ENCODE measurements at places on chromosomes 3 and 15. TPM values are rescaled to one million over a fixed set of nuclear protein-coding genes. Genes with fewer than 3 reads are reported as not detected.

FHIT gene
- total RNA-seq = 7.9 TPM

RLBP1 gene
- not detected for total RNA-seq

GRCh38 chr3:16587681-16588060, 17.6 kb downstream of the DAZL start:
- no peak overlapping the region for H3K4me3 ChIP-seq
- H3K27ac ChIP-seq = no peak overlapping the region
- H3K4me1 ChIP-seq = peaks cover 13% of the 10 kb centered on the region
- no peaks in the 10 kb centered on the region for H3K36me3 ChIP-seq

- no peaks in the 10 kb centered on the region for H3K36me3 ChIP-seq
- H3K27me3 ChIP-seq = peaks cover 31% of the 10 kb centered on the region
- no peaks in the 10 kb centered on the region for H3K4me1 ChIP-seq
- no peak for DNase-seq
Measured at GRCh38 chr15:66865622-66866611, 163.9 kb downstream of the SMAD6 start.

GRCh38 chr3:71509066-71509465, 74.5 kb downstream of the FOXP1 start:
- DNase-seq = no peak
- peaks cover 7% of the 10 kb centered on the region for H3K36me3 ChIP-seq
- H3K27ac ChIP-seq = no peak overlapping the region
- no peaks in the 10 kb centered on the region for H3K27me3 ChIP-seq

DNA sequence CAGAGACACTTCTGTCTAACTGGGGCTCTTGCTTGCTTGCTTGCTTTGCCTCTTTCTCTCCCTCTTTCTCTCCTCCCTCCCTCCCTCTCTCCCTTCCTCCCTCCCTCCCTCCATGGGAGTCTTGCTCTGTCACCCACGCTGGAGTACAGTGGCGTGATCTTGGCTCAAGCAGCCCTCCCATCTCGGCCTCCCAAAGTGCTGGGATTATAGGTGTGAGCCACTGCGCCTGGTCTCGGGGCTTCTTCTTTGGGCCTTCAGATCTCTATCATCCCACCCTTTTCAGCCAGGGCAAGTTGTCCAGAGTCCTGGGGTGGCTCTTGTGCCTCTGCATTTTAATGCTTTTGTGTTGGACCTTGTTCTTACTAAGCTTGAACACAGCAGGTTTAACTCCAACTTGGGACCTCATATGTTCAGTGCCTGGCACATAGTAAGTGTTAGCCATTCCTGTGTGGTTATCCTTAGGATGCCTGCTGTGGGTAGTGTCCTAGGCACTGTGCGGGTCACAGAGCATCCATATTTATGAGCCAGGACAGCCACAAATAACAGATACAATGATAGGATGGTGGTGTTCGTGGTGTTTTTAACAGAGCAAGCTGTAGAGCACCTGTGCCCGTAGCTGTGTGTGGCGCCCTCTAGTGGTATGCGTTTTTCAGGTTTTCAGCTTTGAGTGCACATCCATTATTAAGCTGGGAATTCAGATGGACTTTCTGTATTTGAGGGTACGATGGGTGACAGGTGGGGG, 75.1 kb downstream of the CCK start:
- no peaks in the 10 kb centered on the region for H3K27me3 ChIP-seq
- H3K4me3 ChIP-seq = no peak overlapping the region
- peaks cover 13% of the 10 kb centered on the region for H3K4me1 ChIP-seq
- peaks cover 17% of the 10 kb centered on the region for H3K36me3 ChIP-seq

ASB14 gene
- not detected for total RNA-seq

DNA sequence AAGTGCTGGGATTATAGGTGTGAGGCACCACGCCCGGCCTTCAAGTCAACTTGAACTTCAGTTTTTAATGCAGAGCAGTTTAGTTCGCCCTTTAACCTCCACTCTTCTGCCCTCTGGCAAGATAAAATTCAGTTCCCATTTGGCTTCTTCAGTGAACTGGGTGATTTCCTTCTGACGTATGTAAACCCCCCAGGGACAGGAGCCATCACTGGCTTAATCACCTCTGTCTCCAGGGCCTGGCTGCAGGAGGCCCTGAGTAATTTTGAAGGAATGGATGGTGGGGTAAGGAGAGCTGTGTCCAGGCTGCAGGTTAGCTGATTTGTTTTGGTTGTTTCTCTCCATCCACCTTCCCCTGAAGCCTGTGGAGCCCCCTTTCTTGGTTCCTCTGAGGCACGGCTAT, 11.9 kb downstream of the MCM2 start:
- no peaks in the 10 kb centered on the region for H3K27me3 ChIP-seq
- no peak overlapping the region for H3K4me3 ChIP-seq
- peaks cover 7% of the 10 kb centered on the region for H3K4me1 ChIP-seq
- H3K36me3 ChIP-seq = peaks cover 88% of the 10 kb centered on the region
- H3K27ac ChIP-seq = no peak overlapping the region

GRCh38 chr3:103786296-103786695, 1351.5 kb downstream of the ZPLD1 start:
- H3K27me3 ChIP-seq = no peaks in the 10 kb centered on the region
- no peaks in the 10 kb centered on the region for H3K36me3 ChIP-seq
- no peaks in the 10 kb centered on the region for H3K4me1 ChIP-seq
- no peak for DNase-seq

- H3K4me1 ChIP-seq = no peaks in the 10 kb centered on the region
- DNase-seq = no peak
- no peaks in the 10 kb centered on the region for H3K27me3 ChIP-seq
- H3K36me3 ChIP-seq = no peaks in the 10 kb centered on the region
Measured at GRCh38 chr3:79983118-79983517, 215.3 kb upstream of the ROBO1 start.

DNA sequence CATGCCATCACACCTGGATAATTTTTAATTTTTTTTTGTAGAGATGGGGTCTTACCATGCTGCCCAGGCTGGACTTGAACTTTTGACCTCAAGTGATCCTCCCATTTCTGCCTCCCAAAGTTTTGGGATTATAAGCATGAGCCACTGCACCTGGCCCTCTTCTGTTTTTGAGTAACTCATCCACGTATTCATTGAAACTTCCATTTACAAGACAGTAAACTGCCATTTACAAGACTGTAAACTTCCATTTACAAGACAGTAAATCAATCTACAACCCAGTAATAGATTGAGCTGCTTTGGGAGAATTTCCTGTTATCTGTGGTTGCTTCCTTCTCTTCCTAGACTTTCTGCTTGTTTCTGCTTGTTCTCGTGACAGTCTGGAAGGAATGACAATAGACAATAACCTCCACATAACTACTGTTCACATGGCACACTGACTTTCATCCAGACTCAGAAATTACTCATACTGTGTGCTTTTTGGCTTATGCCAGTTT, 114.7 kb upstream of the CCNL1 start:
- no peaks in the 10 kb centered on the region for H3K27me3 ChIP-seq
- no peak overlapping the region for H3K27ac ChIP-seq

TEX55 gene
- not detected for total RNA-seq

GRCh38 chr15:57135800-57136199, 217.4 kb downstream of the TCF12 start:
- no peak overlapping the region for H3K27ac ChIP-seq
- no peak for DNase-seq
- no peaks in the 10 kb centered on the region for H3K27me3 ChIP-seq
- H3K4me1 ChIP-seq = peaks cover 47% of the 10 kb centered on the region

DNA sequence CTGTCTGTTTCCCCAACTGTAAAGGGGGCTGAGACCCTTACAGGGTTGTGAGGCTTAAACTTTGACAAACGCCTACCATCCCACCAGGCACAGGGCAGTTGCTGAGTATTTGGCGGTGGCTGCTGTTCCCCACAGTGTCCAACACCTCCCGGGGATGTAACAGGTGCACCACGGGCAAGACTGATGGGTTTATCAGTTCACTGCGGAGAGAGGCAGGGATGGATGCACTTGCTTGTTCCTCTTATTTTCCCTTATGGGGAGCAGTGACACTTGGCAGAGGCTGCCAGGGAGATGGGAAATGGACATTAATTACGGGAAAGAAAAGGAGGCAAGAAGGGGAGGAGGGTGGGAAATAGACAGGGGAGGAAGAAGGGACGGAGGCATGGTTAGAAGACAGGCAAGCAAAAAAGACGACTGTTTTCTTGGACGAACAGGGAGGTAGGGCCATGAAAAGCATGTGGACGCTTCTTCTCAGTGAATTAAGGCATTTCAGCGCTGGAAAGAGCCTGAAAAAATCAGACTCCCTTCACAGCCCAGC, 16.6 kb upstream of the ADIPOQ start:
- H3K36me3 ChIP-seq = peaks cover 14% of the 10 kb centered on the region
- peaks cover 31% of the 10 kb centered on the region for H3K4me1 ChIP-seq
- DNase-seq = no peak

DNA sequence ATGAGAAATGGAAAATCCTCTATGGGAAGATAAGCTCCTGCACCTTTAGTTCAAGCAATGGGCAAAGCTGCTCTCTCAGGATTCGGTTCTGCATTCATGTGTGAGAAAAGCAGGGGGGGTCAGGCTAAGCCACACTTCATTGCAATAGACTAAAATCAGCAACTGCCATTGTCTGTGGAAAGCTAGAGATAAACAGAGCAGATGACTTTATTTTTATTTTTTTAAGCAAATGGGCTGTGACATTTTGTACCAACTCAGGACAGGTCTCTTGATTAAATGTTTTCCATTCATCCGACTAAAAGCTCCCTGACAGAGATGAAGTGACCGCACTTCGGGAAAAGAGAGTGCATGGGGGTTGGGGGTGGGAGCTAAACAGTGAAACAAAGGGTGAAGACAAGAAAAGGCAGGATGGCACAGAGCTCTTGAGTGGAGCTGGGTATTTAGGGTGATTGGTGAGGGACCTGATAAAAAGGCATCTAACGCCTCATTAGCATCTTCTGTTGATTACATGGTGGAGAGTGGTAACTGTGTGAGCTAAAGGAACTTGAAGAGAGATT, 987.4 kb downstream of the TUSC7 start:
- no peak overlapping the region for H3K4me3 ChIP-seq
- no peaks in the 10 kb centered on the region for H3K36me3 ChIP-seq
- no peak for DNase-seq
- no peak overlapping the region for H3K27ac ChIP-seq

DNA sequence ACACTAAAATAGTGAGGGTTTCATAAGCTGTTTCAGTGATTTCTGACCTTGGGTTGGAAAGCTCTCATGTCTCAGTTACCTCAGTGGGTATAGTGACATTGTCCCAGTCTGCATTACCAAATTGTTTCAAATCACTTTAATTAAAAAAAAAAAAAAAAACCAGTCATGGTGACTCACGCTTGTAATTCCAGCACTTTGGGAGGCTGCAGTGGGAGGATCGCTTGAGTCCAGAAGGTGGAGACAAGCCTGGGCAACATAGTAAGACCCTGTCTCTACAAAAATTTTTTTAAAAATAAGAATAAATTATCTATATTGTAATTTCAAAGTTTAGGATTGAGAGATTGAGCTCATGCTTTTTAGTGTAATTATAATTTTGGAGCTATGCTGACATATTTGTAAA, 78.0 kb downstream of the MBNL1 start:
- H3K27me3 ChIP-seq = no peaks in the 10 kb centered on the region
- peaks cover 42% of the 10 kb centered on the region for H3K36me3 ChIP-seq
- H3K27ac ChIP-seq = no peak overlapping the region
- peaks cover 41% of the 10 kb centered on the region for H3K4me1 ChIP-seq
- DNase-seq = no peak
- H3K4me3 ChIP-seq = no peak overlapping the region

IGF2BP2 gene
- 0.52 TPM for total RNA-seq

GRCh38 chr3:189404797-189405484, 226.2 kb upstream of the TP63 start:
- no peaks in the 10 kb centered on the region for H3K27me3 ChIP-seq
- no peak overlapping the region for H3K4me3 ChIP-seq
- DNase-seq = no peak
- H3K4me1 ChIP-seq = peaks cover 10% of the 10 kb centered on the region
- H3K27ac ChIP-seq = no peak overlapping the region
- no peaks in the 10 kb centered on the region for H3K36me3 ChIP-seq
